Activated B cell treated with CpG ODN at 0.5 μM for 24 hours (primary cell): ENCODE measurements at places on chromosomes 2 and 18.
A peak's percentile ranks its signal among the peaks of the same experiment; 100 is the strongest.

- no peak for DNase-seq
Measured at GRCh38 chr2:230811508-230811907, 53.2 kb upstream of the ITM2C start.

GRCh38 chr2:171762879-171763573 is 75.8 kb downstream of the DYNC1I2 start:
- no peak for DNase-seq

GRCh38 chr18:48728204-48728833 is 189.5 kb downstream of the CTIF start:
- no peak for DNase-seq

GRCh38 chr2:168316073-168316440 is 68.7 kb upstream of the STK39 start:
- no peak for DNase-seq

DNA sequence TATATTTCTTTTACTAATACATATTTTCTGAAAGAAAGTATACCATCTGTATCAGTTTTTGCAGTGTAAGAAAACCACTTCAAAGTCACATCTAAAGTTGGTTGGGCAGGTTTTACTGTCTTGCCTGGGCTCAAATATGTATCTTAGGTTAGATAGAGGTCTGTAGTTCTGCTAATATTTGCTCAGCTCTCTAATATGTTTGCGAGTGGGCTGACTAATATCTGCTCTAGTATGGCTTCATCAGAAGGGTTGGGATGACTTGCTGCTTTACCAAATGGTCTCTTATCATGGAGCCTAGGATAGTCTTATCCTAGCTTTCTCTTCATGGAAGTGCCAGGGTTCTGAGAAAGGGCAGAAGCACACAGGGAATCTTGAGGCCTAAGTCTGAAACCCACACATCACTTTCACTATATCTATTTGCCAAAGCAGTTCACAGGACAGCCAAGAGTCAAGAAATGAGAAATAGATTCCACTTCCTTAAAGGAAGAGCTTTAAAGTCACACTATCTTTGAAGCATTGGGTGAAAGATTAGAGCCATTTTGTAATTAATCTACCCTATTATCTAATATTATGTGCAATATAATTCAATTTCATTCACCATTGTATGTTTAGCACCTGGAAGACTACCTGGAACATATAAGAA is 610.0 kb downstream of the KCNJ3 start:
- no peak for DNase-seq

GRCh38 chr2:86025229-86025820 is 80.4 kb downstream of the POLR1A start:
- no peak for DNase-seq

GRCh38 chr18:3104190-3105054 is 91.5 kb upstream of the LPIN2 start:
- no peak for DNase-seq

DNA sequence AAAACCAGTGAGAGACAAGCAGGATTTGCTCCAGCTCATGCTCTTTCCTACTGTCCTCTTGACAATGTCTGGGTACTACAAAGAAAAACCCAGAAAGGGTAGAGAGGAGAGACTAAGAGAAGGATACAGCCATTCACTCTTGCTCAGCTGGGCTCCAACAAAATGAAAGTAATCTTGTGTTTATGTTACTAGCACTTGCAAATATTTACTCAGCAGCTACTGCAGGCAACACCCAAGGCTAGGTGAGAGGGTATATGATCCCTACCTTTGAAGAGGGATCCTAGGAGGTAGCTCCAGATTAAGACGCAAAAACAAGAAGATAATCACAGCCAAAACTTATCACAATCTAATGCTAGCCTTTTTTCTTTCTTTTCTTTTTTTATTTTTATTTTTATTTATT is 329.6 kb upstream of the ACVR2A start:
- DNase-seq, result no peak

DNA sequence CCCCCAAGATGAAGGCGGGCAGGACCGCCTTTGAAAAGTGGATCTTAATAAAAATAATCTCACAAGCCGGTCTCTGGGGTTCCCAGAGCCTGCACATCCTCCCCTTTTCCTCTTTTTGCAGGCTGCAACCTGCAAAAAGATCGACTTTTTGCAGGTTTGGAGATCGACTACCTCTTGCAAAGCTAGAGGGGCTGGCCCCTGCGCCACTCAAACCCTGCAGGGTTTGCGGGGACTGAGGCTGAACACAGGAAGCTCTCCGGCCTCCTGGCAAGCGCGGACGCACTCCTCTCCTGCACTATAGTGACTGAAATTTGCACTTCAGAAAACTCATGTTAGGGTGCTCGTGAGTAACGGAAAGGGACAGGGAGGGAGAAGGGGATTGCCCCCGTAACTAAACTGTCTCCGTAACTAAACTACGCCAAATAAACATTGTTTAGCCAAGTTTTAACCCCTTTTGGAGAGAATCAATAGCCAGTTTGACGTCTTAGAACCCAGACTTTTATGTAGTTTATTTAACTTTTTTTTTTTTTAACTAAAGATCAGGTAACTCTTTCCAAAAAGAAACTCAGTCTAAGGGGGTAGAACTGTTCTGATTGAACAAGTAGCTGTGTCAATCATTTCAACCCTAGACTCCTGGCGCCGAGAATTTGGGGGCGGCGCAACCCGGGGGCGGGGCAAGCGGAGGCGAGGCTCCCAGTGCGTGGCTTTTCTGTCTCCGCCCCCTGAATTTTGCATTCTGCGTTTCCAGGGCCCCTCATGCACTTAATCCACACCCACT is 2.5 kb downstream of the IGFBP5 start:
- no peak for DNase-seq

DNA sequence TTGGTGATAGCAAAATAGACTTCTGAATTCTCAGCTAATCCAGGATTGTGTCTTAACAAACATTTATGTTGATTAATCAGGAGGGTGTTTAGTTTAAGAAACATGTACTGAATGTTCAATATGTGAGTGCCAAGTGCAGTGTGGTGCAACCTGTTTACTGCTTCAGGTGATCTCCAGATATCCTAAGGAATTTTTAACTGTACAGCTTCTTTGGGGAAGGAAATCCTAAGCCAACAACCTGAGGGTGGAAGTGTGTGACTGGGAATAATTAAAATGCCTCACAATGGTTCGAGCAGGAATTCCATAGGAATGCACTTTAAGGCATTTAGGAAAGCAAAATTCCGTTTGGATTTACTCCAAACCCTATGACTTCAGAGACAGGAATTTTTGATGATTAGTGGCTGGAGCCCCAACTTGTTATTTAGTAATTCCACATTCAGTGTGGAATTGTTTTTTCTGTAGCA is 16.4 kb downstream of the CRIM1 start:
- DNase-seq, result no peak

DNA sequence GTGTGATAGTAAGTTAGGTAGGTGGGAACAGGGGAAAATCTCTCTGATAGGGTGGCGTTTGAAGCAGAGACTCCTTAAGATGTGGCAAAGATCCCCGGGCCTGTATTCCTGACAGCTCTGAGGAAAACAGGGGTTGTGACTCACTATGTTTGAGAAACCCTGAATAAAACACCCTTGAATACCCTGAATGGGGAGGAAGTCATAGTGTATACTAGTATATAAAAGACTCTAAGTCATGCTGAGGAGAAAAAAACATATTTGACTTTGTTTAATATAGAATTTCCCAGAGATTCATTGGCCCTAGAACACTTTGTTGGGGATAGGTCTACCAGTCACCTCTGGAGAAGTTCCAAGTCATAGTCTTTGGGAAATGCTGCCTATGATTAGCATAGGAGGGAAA is 590.9 kb downstream of the IRS1 start:
- no peak for DNase-seq

DNA sequence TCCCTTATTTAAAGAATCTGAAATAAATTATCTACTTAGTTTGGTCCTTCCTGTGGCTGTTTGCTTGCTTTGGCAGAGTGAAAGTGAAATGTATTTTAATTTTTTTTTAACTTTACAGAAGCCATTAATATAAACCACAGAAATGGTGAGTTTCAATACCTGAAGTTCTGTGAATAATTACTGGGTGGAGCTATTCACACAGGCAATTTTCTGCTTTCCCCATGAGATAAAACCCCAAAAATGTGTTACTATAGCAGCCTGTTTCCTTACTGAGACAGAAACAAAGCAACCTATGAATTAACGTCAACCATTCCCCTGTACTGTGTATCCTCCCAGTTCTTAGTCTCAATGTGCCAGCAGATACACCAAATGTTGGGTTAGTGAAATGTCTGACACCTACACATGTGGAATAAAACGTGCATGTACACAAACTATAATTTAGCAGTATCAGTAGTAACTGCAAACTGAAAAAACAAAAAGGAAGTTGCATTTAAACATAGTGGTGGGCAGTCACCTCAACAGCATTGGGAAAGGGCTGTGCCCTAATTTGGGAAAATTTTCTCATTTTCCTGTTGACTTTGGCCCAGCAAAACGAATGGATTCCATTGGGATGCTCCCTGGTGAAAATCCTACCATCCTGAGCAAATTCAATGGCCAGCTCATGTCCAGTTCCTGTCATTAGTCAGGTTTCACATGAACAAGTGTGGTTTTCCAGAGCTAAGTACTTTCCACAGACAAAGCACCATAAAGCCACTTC is 73.1 kb upstream of the RMDN2 start:
- DNase-seq, result no peak

DNA sequence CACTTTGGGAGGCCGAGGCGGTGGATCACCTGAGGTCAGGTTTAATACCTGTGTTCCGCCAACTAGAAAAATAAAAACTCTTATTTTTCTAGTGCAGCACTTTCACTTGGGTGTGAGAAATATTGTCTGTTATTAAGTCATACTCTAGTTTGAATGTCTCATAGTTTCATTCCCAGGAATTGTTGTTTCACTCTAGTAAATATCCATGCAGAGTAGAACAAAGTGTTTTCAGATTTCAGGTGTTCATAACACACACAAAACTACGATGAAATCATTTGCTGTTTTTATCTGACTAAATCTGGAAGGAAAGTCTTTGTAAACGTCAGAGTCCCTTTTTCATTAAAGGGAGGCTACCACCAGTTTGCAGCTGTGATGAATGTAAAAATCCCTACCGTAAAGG is 4.0 kb downstream of the FAM117B start:
- no peak for DNase-seq

DNA sequence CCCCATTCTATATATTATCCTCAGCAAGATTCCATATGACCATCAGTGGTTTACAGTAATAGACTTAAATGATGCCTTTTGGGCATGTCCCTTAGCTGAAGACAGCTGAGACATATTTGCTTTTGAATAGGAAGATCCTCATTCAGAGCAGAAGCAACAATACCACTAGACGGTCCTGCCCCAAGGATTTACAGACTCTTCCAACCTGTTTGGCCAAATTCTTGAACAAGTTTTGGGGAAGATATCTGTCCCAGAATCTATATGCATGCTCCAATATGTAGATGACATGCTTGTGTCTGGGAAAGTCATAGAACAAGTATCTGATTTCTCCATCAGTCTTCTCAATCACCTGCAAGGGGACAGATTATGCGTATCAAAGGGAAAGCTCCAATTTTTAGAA is 137.1 kb upstream of the RMP24 start:
- DNase-seq, result no peak

DNA sequence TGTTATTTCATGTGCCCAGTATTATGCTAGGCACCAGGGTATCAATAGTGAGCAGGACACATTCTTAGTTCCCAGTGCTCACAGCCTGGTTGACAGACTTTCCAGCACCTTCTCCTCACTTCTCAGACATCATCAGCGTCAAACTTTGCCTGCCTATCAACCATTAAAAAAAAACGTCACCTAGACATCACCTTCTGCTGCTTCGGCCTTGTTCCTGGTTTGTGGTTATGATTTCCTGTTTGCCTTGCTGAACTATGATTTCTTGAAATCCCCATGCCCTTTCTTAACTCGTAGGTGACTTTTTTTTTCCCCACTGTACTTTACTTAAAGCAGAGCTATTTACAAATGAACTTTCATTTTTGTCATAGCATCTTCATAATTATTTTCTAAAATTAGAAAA is 60.4 kb upstream of the NABP1 start:
- peak; percentile 19 for DNase-seq

GRCh38 chr18:35043207-35043606 is 2.0 kb downstream of the MAPRE2 start:
- DNase-seq, result no peak

- DNase-seq, result no peak
Measured at GRCh38 chr2:70964133-70964532, 14.3 kb upstream of the ANKRD53 start.

DNA sequence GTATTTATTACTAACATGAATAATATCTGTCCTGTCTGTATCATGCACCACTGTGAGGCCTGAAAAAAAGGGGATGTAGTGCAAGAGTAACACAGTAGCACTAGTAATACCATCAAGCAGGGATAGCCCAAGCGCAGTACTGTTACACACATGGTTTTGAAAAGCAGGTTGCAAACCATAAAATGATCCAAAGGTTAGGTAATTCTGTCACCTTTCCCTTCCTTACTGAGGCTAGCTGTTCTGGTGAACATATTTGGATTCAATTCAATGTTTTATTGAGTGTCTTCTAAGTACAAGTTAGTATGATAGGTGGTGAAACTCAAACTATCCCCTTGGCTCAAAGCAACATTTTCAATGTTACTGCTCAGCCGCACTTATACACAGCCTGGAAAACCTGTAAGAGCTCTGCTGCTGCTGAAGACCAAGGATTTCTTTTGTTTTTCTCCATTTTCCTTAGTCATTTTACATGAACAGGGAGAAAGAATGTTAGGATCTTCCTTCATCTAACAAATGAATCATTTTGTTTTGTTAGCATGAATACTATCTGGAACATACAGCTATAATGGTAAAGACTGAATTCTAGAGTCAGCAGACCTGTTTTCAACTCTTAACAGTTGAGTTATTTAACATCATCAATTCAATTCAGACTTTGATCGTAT is 102.5 kb upstream of the ITPRID2 start:
- DNase-seq, result no peak

DNA sequence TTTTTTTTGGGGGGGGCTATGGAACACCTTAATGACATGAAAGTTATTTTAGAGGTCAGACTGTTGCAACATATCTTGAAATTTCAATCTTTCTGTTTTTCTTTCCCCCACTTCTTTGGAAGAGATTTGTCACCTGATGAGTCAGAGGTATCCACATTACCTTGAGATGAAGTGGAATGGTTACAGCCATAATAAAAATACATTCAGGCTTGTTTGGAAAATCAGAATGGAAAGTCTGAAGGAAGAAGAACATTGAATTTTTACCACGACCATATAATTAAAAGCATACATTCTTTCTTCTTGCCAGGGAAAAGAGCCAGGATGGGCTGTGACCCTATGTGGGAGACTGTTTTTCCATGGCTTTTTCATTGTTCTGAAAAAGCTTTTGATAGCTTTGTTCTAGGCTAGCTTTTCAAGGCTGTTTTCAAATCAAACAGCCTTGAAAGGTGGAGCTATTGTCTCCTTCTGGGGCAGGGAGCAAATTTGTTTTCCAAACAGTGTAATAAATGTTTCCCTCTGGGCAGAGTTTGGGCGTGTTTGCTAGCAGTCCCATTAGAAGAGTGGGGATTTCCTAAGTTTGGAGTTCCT is 2.3 kb upstream of the GTF3C3 start:
- DNase-seq, result no peak

DNA sequence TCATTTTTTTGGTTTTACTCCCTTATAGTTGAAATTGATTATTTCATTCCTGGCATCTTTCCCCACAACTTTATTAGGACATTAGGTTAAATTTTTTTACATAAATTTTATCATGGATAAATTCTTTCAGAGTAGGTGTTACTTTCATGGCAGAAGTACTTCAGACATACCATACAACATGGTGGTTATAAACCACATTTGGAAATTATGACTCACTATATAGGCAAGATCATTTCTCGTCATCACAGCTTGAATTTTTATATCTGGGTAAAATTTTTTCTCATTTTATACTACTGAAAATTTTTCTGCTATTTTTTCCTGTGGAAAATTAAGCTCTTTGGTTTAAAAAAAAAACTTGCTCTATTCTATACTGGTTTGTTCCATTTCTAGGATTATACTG is 111.9 kb upstream of the COL5A2 start:
- no peak for DNase-seq

- no peak for DNase-seq
Measured at GRCh38 chr2:85999061-85999831, 106.4 kb downstream of the POLR1A start.
